ENCODE measurements at places on chromosomes 1 and 21. TPM values are rescaled to one million over a fixed set of nuclear protein-coding genes. Genes with fewer than 3 reads are reported as not detected.

DNA sequence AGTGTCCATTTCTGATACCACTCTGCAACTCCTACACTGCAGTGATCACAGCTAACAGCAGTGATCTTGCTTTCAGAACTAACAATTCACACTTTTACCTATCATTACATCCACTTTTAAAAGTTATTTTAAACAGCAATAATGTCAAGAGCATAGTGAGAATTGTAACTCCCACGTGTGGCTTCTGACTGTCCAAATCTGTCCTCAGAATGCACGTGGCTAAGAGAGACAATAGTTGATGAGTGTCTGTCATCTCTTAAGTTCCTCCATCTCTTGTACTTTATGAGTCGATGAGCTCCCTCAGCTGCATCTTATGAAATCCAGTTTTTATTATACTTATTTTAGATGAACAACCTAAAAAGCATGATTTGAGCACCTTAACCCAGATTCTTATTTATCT is 16.5 kb upstream of the CFHR5 start:
- no peak for DNase-seq

Gene ESRRG
- total RNA-seq: 0.32 TPM

GRCh38 chr1:160744199-160744851 is 5.3 kb downstream of the SLAMF7 start:
- DNase-seq: no peak

Gene OR6F1
- total RNA-seq: not detected

DNA sequence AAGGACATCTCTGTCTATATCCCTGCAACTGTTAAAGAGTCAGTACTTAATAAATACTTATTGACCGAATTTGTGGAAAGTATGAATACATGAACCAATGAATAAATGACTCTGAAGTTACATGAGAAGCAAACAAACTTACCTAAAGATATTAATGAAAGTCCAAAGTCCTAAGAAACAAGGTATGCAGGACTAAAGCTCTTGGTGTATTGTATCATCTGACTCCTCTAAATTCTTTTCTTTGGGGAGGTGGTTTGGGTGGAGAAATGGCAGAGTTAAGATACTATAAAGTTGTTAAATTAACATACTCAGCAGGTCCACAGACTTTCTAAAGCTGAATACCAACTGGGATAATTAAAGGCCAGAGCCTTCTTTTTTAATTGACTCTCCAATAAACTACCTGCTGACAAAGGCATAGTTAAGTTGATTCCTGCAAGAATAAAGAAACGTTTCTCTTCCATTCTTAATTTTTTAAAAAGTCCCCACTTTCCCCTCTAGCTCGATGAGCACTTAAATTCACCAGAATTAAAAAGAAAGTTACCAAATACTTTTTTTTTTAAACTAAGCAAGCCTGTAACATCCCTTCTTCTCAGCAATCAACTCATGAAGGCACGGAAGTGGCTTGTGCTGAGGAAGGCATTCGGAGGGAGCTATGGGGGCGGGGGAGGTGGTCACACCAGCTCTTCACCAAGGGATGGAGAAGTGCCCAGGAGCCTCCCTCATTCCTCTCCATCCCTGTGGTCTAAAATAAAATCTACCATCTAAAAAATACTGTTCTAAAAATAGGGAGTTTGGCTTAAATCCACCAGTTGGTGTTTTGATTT is 61.1 kb downstream of the GADD45A start:
- DNase-seq: no peak

Gene ANGPTL7
- 11.0 TPM for total RNA-seq

Gene DMRTA2
- total RNA-seq: not detected

Gene BRINP3
- 0.19 TPM for total RNA-seq

- no peak for DNase-seq
Observed at GRCh38 chr1:201636097-201636496, 97.2 kb downstream of the NAV1 start.

DNA sequence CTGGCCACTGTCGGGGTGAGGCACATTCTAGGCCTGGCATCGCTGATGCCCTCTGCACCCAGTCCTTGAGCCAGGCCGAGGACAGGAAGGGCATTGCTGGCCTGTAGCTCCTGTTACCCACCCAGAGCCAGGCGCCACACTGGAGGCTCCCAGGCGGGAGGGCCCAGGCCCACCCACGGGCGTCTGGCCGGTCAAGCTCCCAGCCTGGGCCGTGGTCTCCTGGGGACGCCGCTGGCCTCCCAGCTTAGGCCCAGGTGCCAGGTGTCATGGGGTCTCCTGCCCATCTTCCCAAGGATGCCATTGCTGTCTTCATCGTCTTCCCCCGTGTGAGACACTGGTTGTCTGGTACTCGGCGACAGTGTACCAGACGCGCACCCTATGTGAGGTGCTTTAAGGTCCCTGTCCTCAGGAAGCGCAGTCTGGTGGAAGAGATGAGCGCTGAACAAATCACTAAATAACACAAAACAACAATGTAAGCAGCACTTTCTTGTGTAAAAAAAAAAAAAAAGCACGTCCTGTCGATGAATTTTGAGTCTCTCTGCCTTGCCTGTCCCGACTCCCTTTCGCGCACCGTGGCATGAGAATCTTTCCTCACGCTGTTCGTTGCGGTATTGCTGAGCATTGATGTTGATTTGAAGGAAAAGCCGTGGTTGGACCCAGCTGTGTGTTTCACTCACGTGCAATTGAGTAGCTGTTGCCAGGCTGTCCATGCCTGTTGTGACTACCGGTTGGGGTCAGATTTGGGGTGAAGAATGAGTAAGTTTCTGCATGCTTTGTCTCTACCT is 27.0 kb upstream of the TRAPPC10 start:
- DNase-seq: no peak

Gene EPHA8
- total RNA-seq: not detected

GRCh38 chr1:205630651-205631009 is 1.2 kb downstream of the ELK4 start:
- DNase-seq: no peak

Measured in omental fat pad (tissue), 4 donors.